Posterior vena cava (tissue), 2 donors: ENCODE measurements at places on chromosomes 3 and 15. TPM values are rescaled to one million over a fixed set of nuclear protein-coding genes. Genes with fewer than 3 reads are reported as not detected.
A peak's percentile ranks its signal among the peaks of the same experiment; 100 is the strongest.

EFCAB12 gene
- 0.05 TPM for total RNA-seq

FRMD4B gene
- total RNA-seq = 34.9 TPM

MASP1 gene
- total RNA-seq = 21.1 TPM

TMOD3 gene
- total RNA-seq = 47.1 TPM

TMEM158 gene
- 22.7 TPM for total RNA-seq

TRPM1 gene
- total RNA-seq = not detected

SCAANT1 gene
- total RNA-seq = not detected

CAPN3 gene
- 7.6 TPM for total RNA-seq

TMCO5A gene
- not detected for total RNA-seq

SNX4 gene
- 32.5 TPM for total RNA-seq

MOBP gene
- not detected for total RNA-seq

C3orf22 gene
- total RNA-seq = not detected

FBXL22 gene
- 17.7 TPM for total RNA-seq

- DNase-seq = no peak
Measured at GRCh38 chr3:136135039-136135802, 60.9 kb downstream of the MSL2 start.

- no peak for DNase-seq
Measured at GRCh38 chr3:40848421-40848820, 323.7 kb downstream of the ZNF621 start.

DNA sequence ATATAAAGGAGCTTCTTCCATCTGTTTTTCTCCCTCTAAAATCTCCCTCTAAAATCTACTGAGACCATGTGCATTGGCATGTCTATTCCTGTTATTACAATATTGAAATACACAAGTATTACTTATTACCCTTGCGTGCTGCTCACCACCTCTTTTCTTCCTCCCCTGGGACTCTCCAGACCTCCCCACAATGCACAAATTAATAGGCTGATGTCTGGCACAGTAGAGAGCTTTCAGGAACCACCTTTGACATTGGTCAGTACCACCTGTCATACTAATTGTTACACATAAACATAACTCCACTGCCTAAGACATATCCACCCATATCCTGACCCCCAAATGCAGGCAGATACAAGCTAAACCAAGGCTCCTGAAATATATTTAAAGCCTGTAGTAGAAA lies 722.6 kb downstream of the FHIT start:
- no peak for DNase-seq

- DNase-seq = no peak
Measured at GRCh38 chr15:66707310-66708082, 5.5 kb downstream of the SMAD6 start.

GRCh38 chr3:173479301-173479700 lies 81.8 kb downstream of the NLGN1 start:
- DNase-seq = no peak

DNA sequence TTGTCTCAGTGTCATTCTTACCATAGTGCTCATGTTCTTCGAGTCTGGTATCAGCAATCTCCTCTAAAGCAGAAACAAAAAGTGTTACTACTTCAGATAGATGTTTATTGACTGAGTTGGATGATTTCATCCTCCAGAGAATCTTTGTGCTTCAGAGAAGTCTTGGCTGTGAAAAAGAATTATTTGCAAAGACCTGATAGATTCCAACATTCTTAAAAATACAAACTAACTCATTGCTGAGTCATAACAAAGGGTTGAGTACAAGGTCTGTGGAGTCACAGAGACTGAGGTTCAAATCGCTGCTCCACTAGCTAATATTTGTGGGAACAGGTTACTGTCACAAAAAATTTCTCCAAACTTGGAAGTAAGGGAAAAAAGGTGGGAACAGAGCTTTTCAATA lies 9.0 kb upstream of the STRIT1 start:
- no peak for DNase-seq

DNA sequence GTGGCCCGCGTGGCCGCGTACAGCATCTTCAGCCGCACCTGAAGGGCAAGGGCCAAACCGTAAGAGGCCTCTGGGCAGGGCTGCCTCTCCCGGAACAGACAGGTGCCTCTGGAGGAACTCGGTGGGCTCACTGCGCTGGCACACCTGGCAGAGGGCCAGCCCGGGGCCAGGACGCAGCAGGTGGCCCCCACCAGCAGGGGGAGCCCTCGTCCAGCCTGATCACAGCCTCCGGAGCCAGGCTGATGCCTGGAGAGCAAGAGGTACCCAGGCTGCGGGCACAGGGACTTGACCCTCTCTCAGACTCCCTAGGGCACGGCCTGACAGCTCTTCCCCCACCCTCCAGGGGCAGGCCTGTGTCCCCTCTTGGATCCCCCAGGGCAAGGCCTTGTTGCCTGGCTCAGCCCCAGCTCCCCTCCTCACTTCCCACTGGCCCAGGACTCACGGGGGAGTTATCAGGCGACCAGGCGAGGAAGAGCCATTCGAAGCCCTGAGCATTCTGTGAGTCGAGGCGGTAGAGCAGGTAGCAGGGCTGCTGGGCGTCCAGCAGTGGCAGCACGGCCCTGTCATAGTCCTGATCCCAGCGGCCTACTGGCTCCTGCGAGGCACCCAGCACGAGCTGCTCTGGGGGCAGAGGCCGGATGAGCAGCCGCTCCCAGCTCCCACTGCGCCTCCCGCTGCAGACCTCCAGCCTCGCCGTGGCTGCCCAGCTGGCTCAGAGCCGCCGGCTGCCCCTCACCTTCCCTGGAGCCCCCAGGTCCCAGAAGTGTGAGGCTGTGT lies 6.2 kb upstream of the TLR9 start:
- peak; percentile 93 for DNase-seq

DNA sequence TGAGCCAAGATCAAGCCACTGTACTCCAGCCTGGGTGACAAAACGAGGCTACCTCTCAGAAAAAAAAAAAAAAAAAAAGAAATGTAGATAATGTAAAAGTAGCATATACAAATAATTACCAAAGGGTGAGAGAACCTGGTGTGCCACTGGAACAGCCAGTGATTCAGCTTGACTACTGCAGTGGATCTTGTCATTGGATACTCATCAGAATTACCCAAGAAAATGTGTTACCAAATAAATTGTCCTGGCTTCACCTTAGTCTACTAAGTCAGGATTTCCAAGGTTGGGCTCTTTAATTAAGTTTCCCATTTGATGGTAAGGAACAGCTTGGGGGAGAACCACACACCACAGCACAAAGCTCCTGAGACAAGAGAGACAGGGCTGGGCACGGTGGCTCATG lies 1.5 kb downstream of the NICN1 start:
- no peak for DNase-seq

- DNase-seq = no peak
Measured at GRCh38 chr3:106750092-106750491, 627.1 kb upstream of the CCDC54 start.

DNA sequence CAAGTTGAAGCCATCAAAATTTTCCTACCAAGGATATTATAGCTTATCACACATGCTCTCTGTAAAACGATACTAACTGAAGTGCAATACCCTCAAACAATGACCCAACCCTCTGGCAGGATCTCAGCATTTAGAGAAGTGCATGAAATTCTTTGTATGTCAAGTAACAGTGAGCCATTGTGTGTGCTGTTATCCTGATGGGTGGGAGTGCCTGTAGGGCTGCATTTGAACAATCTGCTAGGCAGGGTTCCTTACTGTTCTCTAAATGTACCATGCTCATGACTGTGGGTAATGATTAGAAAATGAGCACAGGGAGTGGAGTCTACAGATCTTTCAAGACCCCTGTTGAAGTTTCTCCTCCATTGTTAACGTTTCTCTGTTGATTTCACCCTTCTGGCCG lies 398.1 kb downstream of the NSUN3 start:
- DNase-seq = no peak

GRCh38 chr15:66180531-66181097 lies 72.9 kb downstream of the MEGF11 start:
- DNase-seq = no peak

DNA sequence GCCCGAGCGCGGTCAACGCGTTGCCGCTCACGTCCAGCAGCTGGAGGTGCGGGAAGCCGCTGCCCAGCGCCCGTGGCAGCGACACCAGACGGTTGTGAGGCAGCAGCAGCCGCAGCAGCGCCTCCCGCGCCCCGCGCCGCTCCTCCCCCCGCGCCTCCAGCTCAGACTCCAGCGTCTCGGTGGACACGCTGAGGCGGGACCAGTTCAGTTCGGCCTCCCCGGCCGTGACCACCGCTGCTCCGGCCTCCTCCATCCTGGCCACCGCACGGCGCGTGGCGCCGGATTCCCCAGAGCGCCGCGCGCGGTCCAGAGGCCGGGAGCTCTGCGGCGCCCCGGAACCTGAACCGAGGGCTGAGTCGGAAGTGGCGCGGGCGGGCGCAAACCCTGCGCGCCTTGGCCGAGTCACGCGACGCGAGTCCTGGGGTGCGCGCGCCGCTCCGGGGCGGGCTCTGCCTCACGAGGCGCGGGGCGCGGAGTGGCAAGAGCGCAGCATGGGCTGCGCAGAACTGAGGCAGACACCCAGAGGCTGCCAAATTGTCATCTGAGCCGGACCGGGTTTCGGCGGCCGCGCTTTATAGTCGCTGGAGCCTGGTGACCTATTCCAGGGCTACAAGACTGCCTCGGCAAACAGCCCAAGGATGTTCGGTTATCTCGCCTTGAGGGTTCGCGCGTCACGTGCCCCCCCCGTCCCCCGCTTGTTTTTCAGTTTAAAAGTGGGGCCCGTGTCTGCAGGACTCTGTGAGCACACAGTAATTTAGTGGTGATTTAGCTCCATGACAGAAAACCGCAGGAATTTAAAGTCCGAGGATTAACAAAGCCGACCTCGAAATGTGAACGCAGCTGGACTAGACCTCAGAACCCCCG lies at the start of gene LRRC58:
Gene LRRC58, minus strand, starts transcription at position 364 of the 864 bp plus-strand sequence. Its CDS starts 111 bp downstream, at position 253.
- peak; percentile 97 for DNase-seq

GRCh38 chr3:190502946-190503345 lies 10.9 kb upstream of the IL1RAP start:
- no peak for DNase-seq

- peak; percentile 83 for DNase-seq
Measured at GRCh38 chr3:53375019-53375418, 27.7 kb upstream of the DCP1A start.

- DNase-seq = no peak
Measured at GRCh38 chr3:60932643-60933042, 318.6 kb downstream of the FHIT start.

GRCh38 chr3:179956416-179956830 lies 80.3 kb downstream of the PEX5L start:
- DNase-seq = no peak

DNA sequence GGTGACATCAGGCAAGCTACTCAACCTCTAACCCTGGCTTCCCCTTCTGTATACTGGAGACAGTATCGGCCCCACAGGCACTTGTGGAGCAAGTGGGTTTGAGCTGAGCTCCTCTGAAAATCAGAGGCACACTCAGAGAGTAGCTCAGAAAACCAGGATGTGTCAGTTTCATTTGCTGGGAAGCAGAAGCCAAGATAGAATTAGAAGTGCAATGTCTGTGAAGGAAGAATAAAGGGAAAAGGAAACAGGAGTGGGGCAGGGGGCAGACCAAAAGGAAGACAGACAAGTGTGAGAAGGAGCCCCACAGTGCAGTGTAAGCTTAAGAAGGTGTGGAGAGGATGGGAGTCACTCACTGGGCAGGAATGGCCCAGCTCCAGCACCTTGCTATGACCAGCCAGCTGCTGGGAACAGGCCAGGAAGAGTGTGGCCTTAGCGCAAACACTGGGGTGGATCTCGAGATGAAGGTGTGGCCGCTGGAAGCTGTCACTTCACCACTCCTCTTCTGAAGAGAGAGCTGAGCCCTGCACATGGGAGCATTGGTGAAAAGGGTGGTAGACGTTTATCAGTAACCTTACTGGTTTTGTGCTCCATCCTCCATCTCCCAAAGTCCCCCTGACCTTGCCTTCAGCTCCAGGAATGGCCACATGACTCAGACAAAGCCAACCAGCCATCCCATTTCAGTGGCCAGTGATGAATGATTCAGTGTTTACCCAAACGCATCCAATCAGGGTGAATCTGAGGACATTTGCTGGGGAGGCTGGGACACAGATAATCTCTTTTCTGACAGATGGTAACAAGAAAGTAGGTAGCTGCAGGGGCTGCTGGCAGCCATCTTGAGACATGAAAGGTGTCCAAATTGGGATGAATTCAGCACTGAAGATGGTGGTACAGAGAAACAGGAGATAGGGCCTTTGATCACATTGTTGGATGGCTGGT lies 108.4 kb downstream of the SHQ1 start:
- no peak for DNase-seq

GRCh38 chr15:52765785-52766184 lies 24.4 kb downstream of the ONECUT1 start:
- DNase-seq = no peak

DNA sequence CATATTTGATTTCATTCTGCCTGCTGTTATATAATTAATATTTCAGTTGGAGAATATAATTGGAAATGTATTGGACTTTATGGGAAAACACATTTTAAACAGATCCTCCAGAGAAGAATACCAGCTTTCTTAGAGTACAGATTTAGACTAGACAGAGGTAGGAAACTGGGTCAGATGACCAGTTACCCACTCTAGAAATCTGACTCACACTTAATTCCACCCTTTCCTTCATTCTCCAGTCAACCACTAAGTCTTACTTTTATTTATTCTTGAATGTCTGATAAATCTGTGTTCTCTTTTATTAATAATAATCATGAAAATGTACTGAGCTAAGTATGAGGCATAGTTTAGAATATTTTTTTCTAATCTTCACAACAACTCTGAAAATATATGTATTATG lies 110.7 kb downstream of the LRRC49 start:
- no peak for DNase-seq

DNA sequence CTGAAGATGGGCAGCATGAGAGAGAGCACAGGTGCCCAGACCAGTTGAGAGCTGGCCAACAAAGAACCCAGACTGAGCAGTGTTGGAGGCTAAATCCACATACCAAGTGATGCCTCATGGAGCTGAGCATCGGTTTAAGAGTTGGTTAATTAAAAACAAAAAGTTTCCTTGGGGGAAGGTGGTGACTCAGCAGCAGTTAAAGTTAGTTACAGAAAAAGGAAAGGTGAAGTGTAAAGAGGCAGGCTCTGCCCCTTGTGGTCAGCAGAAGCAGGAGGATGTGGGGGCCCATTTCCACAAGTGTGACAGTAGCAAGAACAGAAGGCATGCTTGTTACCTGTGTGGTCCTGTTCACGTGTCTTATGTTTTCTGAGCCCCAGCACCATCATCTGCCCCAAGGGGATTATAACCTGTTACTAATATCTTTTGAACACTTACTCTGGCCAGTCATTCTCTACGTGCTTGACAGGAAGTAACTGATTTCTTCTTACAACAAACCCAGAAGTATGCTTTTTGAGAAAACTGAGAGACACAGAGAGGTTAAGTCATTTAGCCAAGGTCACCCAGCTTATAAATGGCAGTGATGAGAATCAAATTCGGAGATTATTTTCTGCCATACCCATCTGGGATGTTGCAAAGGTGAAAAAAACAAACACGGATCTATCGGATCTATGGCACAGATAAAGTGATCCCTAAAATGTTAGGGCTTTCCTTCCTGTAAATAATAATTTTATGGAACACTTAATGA lies 91.0 kb downstream of the EPHB1 start:
- DNase-seq = no peak

- no peak for DNase-seq
Measured at GRCh38 chr15:50059203-50059772, 59.7 kb downstream of the ATP8B4 start.

DNA sequence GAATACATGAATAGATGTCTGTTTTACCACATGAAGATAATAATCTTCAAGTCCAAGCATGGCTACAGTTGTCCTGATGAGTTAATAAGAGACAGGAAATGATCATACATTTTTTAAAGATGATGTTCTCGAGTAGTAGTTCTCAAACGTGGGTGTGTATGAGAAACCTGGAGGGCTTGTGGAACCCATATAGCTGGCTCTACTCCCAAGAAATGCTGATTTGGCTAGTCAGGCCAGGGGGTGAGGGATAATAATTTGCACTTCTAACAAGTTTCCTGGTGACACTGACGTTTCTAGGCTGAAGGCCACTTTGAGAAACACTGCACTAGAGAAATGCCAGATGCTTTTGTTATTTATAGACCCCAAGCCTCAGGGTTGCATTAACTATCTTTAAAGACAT lies 37.0 kb downstream of the ROPN1B start:
- DNase-seq = no peak
